ENCODE measurements at places on chromosomes 2 and 18.
A peak's percentile ranks its signal among the peaks of the same experiment; 100 is the strongest.

DNA sequence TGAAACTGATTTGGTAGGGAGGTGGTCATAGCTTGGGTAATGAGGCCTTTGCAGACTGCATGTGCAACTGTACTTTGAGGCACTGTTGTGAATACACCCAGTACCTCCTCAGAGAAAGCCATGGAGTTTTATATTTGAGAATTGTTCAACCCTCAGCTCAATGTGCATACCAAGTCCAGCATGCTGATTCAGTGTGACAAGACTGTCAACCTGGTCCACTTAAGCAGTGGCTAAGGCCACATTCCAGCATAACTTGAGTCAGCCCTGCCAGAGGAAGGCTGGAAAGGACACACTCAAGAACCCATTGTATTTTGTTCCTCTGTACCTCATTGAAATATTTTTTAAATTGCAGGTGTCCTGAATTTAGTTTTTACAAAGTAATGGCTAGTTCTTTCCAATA lies 121.8 kb upstream of the HNMT start:
- DNase-seq: no peak

GRCh38 chr2:56185101-56185581 lies 1.4 kb downstream of the CCDC85A start:
- DNase-seq: no peak

- DNase-seq: no peak
Measured at GRCh38 chr2:90209806-90210205, 1518.3 kb downstream of the RPIA start.

- no peak for DNase-seq
Measured at GRCh38 chr2:143968860-143969259, 551.1 kb downstream of the ZEB2 start.

DNA sequence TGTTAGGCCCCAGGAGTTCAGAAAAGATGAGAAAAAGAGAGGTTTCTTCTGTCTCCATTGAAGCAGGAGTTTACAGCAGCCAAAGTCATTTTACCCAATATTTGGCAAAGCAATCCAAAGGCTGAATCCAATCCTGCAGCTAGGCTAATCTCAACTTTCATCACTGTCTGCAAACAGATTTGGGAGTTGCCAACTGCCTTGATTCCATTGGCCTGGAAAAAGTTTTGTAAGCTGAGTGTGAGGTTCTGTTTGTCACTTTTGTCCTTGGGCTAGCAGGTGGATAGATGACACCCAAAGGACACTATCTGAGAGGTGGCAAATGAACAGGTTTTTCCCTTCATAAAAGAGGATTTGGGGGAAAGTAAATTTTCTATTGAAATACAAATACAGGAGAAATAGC lies 56.6 kb upstream of the SETBP1 start:
- DNase-seq: no peak

- DNase-seq: no peak
Measured at GRCh38 chr2:230694241-230694640, 18.4 kb upstream of the CAB39 start.

GRCh38 chr2:204187229-204188083 lies 250.9 kb downstream of the ICOS start:
- no peak for DNase-seq

DNA sequence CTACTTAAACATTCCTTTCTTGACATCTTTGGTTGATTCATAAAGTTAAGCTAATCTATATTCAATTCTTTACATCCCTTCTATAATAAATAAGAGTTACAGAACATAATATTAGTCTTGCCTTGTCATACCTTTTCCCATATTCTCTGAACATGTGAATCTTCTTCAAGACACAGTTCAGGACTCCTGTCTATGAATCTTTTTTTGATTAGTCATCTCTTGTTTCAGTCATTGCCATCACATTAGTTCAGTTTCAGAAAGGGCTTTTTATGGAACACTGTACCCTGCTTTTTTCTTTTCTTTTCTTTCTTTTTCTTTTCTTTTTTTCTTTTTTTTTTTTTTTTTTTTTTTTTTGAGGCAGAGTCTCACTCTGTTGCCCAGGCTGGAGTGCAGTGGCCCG lies 181.2 kb downstream of the UBE2E3 start:
- DNase-seq: no peak

DNA sequence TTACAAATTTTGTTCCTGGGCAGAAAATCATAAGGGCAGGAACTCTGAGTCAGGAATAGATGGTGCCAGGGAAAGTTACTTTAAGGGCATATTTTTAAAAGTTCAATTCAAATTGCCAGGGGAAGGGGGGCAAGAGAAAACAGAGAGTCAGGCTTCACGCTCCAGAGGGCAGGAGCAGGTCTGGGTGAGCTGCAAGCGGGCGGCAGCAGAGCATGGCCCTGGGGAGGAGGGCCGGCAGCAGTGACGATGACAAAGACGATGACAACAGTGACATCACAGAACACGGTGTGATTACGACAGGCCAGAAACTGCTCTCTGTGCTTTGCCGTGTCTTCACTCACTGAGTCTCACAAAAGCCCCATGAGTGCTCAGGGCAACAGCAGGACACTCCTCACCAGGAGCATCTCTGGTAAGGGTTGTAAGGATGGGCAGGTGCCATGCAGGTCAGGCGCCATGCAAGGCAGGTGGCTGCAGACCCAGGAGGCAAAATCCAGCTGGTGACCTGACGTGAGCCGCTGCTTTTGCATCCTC lies 23.3 kb downstream of the CHST10 start:
- no peak for DNase-seq

GRCh38 chr2:177172034-177172880 lies 40.3 kb upstream of the HNRNPA3 start:
- no peak for DNase-seq

DNA sequence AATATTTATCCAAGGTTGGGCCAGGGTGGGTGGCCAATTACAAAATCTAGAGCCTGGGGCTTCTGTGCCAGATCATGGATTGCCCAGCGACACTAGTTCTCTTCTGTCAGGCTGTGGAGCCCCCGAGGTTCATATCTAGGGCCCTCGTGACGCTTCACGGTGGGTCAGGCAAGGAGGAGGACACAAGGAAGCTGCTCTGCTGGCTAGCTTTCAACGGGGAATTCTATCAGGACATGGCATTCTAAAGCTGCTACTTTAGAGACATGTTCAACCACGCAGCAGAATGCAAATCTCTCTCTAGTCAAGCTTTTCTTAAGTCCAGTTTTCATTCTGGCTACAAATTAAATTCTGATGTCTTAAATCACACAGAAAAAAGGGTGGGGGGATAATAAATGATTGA lies 180.2 kb downstream of the THADA start:
- DNase-seq: no peak

- peak; percentile 84 for DNase-seq
Measured at GRCh38 chr2:239291475-239292350, 109.1 kb downstream of the HDAC4 start.

DNA sequence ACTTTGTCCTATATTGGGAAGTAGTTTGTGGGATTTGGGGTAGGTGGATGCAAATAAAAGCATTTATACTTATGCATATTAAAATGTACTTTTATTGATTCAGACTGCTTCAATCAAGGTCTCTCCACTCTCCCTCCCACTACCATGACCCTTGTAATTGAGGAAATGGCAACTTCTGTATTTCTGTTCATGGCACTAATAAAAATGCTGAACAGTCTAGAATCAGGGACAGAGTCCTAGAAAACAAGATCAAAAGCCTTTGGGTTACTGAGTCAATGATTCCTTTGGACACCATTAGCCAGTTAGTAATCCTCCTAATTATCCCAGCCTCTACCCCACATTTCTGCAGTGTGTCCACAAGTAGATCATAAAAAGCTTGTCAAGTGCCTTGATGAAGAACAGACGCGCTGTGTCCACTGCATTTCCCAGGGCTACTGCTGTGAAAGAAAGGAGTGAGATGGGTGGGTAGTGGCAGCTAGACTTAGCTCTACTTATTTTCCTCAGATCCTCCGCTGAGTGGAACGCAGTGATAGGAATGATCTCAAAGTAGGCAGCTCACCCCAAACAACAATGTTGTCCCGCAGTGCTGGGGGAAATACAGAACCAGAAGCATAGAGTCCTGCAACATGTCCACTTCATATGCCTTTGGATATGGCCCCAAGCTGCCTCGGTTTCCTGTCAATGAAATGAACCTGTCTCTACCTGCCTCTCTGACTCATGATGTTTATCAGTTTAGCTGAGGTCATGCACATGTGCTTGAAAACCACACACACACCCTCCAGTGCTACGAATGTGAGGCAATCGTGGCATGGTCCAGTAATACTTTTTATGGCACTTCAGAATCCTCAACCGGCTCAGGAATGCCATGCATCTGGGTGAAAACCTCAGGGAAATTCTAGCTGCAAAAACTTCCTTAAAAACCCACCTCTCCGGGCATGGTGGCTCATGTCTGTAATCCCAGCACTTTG lies 115.5 kb downstream of the COL6A3 start:
- DNase-seq: no peak

- no peak for DNase-seq
Measured at GRCh38 chr18:32848826-32849225, 76.0 kb upstream of the KLHL14 start.

DNA sequence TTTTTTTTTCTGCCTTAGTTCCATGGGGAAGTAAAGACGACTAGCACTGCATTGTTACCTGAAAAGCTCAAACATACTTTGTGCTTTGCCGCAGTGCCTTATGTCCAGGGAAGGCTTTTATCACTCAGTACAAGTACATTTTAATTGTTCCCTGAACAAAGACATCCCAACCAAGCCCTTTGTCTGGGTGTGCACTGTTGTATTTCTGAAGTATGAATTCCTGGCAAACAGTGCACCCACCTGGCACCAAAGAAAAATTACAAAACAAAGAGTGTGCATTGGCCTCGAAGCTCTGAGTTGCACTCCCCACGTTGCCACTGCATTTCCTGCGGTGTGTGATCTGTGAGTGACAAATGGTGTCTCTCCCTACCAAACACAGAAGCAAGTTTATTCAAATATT lies 858.5 kb upstream of the PIK3C3 start:
- peak; percentile 83 for DNase-seq

- DNase-seq: no peak
Measured at GRCh38 chr2:182866461-182867406, at the start of gene FRZB. Gene FRZB, minus strand, starts transcription at chr2:182866637. Its CDS starts 85 bp downstream, at chr2:182866552.

DNA sequence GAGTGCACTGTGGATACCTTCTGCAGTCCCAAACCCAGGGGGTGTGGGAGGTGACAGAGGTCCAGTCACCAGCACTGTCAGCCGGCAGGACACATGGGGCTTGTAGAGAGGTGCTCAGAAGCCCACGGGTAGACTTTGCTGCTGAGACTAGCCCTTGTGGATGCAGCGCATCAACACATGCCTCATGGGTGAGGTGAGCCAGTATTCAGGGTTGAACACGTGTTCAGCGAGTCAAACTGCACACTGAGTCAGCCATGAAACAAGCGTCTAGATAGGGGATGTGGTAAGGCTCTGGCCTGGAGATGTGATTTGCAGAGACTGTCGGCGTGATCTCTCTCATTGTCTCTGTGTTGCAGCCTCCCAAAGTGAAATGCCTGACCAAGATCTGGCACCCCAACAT lies 35.8 kb upstream of the SCLY start:
- DNase-seq: no peak

GRCh38 chr2:84498150-84498799 lies 18.0 kb upstream of the DNAH6 start:
- no peak for DNase-seq

- no peak for DNase-seq
Measured at GRCh38 chr18:5914016-5914415, 18.7 kb upstream of the TMEM200C start.

DNA sequence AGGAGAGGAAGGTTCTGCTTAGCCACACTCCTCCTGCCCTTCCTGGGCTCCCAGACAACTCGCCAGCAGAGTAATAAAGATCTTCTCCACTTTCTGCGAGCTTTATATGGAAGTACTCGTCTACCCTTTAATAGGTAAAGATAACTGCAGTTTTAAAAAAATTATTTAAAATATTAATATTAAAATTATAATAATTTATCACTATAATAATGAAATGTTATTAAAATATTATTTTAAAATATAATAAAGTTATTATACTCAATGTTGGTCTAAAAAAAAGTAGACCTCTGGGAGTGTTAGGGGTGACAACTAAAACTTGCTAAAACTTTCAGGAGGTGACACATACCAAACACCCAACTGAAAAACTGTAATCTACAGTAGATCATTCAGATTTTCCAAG lies 81.5 kb downstream of the RBM43 start:
- DNase-seq: no peak

- DNase-seq: no peak
Measured at GRCh38 chr2:239354791-239355136, 46.1 kb downstream of the HDAC4 start.

DNA sequence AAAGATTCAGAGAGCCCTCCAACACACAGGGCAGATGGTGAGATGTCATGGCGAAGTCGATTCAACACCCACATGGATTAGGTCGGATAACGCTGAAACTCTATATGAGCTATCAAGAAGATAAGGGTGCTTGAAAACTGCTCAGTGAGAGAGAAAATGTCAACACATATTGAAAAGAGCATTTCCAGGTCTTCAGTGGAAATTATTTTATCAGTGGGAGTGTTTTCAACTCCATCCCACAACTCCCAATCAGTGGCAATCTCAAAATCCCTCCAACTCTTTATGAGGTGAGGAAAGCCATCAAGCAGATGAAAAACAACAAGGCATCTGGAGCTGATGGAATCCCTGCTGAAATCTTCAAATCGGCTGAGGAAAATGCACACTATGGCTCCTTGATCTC lies 104.5 kb upstream of the KLHL14 start:
- peak; percentile 8 for DNase-seq

DNA sequence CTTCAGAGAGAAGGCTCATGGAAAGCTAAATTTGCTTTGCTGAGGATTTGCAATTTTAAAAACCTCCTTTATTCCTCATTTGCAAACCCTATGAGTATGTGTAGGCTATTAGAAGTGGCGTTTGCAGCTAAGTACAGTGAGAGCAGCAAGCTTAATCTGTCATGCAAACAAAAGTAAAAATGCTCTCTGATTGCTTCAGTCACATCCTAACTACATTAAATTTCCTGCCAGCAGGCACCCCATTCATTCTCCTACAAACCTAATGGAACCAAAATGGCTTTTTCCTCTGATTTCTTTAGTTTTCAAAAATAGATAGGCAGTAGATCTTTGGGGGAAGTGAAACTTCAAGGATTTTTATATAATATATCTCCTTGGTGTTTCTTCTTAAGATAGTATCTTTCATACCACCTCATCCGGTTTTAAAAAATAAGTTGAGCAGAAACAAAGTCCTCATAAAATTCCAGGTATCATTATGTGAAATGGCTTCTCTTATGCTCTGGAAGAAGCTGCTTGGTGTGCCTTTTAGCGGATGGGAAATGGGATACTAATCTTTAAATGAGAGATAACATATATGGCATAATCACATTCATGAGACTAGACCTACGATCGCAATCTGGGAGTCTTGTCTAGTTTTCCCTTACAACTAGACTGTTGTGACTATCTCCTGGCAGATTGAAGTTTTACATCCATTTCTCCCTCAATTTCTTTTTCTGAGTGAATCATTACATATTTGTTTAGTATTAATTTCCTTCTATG lies 49.1 kb downstream of the CLIP4 start:
- DNase-seq: no peak

DNA sequence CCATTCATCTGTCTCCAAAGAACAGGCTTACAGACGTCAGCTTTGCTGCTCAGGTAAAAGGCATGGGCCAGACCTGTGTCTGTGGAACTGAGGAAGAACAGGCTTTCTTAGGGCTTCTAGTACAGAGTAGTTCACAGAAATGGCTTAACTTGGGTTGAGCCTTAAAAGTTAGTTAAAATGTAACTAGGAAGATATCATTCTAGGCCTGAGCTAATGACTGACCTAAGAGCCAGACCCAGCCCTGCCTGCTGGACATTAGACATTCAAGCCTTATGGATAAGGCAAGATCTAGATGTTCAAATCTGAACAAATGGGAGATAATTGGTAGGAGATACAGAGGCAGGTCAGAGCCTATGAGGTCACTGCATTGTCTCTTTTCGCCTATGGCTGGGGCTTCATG lies 73.9 kb upstream of the SLC14A2 start:
- DNase-seq: no peak

GRCh38 chr2:137963535-137964065 lies 673 bp upstream of the HNMT start:
- DNase-seq: no peak

Measured in NCI-H2107 (cell line).